ENCODE measurements at places on chromosomes 12 and 14. TPM values are rescaled to one million over a fixed set of nuclear protein-coding genes. Genes with fewer than 3 reads are reported as not detected.

DNA sequence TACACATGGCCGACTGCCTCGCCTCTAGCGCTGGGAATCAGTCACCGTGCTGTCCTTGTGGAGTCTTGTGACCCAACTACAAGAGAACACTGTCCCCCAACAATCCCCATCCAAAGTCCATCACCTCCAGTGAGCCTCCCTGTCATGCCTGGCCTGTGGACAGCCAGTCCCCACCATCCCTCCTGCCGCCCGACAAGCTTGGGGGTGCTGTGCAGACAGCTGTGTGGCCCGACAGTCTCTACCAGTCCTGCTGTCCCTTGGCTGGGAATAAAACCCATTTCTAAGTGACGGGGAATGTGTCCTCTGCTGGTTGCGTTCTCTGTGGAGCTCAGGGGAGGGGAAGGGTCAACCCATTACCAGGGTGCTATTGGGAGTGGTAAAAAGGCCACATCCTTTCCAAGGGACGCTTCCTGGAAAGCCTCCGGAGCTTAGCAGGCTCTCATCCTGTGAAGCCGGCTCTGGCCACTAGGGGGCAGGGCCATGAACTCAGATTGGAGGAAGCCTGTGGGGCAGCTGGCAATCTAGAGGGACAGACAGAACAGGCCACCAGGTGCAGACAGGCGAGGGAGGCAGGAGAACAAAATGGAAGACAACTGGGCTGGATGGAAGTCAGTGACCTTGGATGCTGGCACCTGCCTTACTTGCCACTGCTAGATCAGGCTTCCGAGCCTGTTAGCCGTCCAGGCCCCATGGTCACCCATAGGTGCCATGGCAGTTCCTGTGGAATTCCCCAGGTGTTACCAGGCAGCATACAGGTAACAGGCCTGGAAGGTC, 12.0 kb upstream of the BLTP3B start:
- no peak overlapping the region for H3K27ac ChIP-seq
- no peaks in the 10 kb centered on the region for H3K36me3 ChIP-seq
- H3K4me1 ChIP-seq = no peaks in the 10 kb centered on the region
- no peak overlapping the region for H3K4me3 ChIP-seq
- H3K27me3 ChIP-seq = no peaks in the 10 kb centered on the region
- DNase-seq = peak; percentile 88

- DNase-seq = peak; percentile 88
- H3K4me3 ChIP-seq = peak overlapping the region; percentile 72
- H3K27ac ChIP-seq = peak overlapping the region; percentile 90
- peaks cover 27% of the 10 kb centered on the region for H3K4me1 ChIP-seq
- no peaks in the 10 kb centered on the region for H3K27me3 ChIP-seq
These were observed 634 bp downstream of the MED13L start for GRCh38 chr12:116276652-116277466.

- H3K36me3 ChIP-seq = no peaks in the 10 kb centered on the region
- no peak overlapping the region for H3K27ac ChIP-seq
- no peaks in the 10 kb centered on the region for H3K27me3 ChIP-seq
- DNase-seq = no peak
- no peaks in the 10 kb centered on the region for H3K4me1 ChIP-seq
These were observed 281.7 kb downstream of the DUSP6 start for GRCh38 chr12:89070603-89071002.

DNA sequence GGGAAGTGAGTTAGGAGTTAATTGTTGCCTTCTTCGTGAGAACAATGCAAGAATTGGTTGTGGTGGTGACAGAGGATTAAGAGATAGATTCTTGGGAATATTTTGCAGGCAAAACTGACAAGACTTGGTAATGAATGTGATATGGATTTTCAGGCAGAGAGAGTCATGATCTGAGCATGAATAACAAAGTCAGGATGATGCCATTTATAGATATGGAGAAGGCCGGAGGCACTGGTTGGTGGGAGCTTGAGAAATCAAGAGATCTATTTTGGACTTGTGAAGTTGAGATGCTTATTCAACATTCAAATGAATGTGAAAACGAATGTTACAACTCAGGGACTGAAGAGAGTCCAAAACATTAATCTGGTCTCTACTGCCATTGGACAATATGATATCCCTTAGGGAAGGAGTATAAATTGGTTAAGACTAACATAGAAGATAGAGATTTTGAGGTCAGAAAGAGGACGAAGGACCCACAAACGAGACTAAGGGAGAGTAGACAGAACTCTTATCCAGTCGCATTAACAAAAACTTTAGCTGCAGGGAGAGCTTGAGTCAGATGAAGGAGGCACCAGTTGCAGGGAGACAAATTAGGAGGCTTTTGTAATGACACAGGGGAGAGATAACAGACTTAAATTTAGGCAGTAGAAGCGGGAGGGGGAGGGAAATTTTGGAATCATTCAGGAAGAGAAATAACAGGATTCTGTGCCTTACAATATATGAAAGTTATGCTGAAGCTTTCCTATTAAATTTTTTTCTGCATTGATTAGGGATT, 1090.6 kb downstream of the GALC start:
- DNase-seq = no peak
- no peaks in the 10 kb centered on the region for H3K27me3 ChIP-seq

- H3K4me1 ChIP-seq = no peaks in the 10 kb centered on the region
- H3K36me3 ChIP-seq = no peaks in the 10 kb centered on the region
- no peaks in the 10 kb centered on the region for H3K27me3 ChIP-seq
- peak; percentile 50 for DNase-seq
- H3K27ac ChIP-seq = no peak overlapping the region
These were observed 822 bp upstream of the SOX5 start for GRCh38 chr12:23950210-23950774.

DNA sequence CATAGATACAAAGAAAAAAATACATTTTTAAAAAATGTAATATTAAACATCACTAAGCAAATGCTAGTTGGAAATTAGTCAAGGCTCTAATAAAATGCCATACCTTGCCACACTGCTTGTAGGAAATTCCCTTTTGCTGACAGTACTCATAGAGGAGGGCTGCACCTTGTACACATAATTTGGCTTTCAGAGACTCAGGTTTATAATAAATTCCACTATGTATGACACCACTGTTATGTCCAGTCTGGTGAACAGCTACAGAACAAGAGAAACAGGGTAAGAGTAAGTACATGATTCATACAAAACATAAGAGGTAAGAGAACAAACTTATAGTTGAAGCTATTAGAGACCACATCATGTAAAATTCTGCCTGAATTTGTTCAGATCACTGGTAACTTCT, 10.1 kb downstream of the L2HGDH start:
- no peaks in the 10 kb centered on the region for H3K36me3 ChIP-seq
- H3K27me3 ChIP-seq = no peaks in the 10 kb centered on the region
- no peak overlapping the region for H3K4me3 ChIP-seq
- DNase-seq = no peak
- H3K27ac ChIP-seq = no peak overlapping the region
- H3K4me1 ChIP-seq = peaks cover 9% of the 10 kb centered on the region

DNA sequence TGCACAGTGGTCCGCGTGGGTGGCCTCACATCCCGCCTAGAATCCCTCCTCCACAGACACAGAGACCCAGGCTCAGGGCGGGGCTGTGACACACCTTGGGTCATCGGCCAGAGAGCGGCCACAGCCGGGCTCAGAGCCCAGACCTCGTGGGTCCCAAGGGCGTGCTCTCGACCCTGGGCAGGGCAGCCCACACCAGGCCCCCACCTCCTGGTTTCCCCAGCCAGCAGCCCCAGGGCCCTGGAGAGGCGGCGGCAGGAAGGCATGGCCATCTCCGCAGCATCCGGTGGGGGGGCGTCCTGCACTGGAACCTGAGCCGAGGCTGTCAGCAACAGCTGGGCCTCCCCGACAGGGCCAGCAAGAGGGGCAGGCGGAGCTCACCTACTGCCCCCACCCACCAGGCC, 15.2 kb downstream of the JAG2 start:
- H3K4me1 ChIP-seq = no peaks in the 10 kb centered on the region
- peak overlapping the region; percentile 30 for H3K27ac ChIP-seq
- H3K4me3 ChIP-seq = no peak overlapping the region
- no peak for DNase-seq
- no peaks in the 10 kb centered on the region for H3K27me3 ChIP-seq

- DNase-seq = no peak
- peak overlapping the region; percentile 24 for H3K27ac ChIP-seq
- no peaks in the 10 kb centered on the region for H3K27me3 ChIP-seq
- H3K4me3 ChIP-seq = no peak overlapping the region
- no peaks in the 10 kb centered on the region for H3K36me3 ChIP-seq
- peaks cover 4% of the 10 kb centered on the region for H3K4me1 ChIP-seq
These were observed 50.5 kb downstream of the CFAP251 start for GRCh38 chr12:121968876-121969275.

GRCh38 chr12:110744151-110744571, 1.5 kb upstream of the PPP1CC start:
- DNase-seq = no peak
- no peaks in the 10 kb centered on the region for H3K36me3 ChIP-seq

DNA sequence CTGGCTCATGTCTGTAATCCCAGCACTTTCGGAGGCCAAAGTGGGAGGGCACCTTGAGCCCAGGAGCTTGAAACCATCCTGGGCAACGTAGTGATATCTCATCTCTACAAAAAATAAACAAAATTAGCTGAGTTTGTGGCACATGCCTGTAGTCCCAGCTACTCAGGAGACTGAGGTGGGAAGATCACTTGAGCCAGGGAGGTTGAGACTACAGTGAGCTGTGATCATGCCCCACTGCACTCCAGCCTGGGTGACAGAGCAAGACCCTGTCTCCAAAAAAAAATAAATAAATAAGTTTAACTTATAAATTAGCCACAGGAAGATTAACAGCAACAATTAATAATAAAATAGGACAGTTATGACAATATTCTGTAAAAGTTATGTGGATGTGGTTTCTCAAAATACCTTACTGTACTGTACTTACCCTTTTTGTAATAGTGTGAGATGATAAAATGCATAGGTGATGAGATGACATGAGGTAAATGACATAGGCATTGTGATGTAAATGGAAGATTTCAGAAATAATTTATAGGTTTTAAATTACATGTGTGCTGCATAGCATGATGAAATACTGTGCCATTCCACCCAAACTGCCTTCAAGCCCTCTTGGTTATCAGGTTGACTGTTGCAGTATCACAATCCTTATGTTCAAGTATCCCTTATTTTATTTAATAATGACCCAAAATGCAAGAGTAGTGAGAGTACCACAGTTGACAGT, 22.0 kb downstream of the USP15 start:
- DNase-seq = no peak
- no peaks in the 10 kb centered on the region for H3K27me3 ChIP-seq
- H3K27ac ChIP-seq = no peak overlapping the region
- H3K4me1 ChIP-seq = peaks cover 5% of the 10 kb centered on the region

- peaks cover 7% of the 10 kb centered on the region for H3K4me1 ChIP-seq
- no peak overlapping the region for H3K4me3 ChIP-seq
- H3K36me3 ChIP-seq = no peaks in the 10 kb centered on the region
- no peak overlapping the region for H3K27ac ChIP-seq
These were observed 11.8 kb downstream of the SLC6A12 start for GRCh38 chr12:202081-202731.

DNA sequence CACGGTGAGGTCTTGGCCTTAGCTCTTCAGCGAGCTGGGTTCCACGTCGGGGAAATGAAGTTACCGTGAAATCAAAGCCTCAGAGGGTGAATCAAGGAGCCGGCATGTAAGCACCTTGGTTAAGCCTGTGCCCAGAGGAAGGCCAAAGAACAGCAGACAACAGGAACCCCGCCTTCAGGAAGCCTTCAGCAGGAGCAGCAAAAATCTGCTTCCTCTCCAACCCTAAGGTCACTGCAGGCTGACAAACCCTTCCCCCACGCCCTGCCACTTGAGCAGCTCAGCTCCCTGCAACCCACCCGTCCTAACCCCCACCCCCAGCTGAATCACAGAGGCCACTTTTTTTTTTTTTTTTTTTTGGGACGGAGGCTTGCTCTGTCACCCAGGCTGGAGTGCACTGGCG, 72.9 kb upstream of the LTA4H start:
- H3K27ac ChIP-seq = peak overlapping the region; percentile 65
- peaks cover 11% of the 10 kb centered on the region for H3K4me1 ChIP-seq
- H3K27me3 ChIP-seq = no peaks in the 10 kb centered on the region
- H3K4me3 ChIP-seq = no peak overlapping the region
- no peaks in the 10 kb centered on the region for H3K36me3 ChIP-seq

DNA sequence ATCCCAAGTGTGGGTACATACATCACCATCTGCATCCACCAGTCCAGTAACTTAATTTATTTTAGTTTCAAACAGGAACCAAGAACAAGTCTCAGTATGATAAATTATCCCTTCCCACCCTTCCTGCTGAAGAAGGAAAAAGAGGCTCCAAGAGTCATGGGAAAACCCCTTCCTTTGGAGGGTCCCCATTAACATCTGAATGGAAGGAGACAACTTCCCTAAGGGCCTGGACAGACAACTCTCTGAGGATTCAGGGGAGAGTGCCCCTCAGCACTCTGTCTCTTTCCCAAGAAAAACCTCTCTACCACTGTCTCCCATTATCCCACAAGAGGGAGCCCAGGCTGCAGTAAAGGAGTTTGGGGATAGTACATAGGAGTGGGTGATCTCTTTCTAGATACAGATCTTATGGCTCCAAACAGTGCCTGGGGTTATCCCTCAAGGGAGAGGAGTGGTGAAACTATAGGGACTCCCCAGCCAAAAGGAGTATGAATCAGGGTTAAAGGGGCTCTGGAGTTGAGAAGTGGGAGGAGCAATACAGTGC, 6.2 kb downstream of the WNT10B start:
- H3K36me3 ChIP-seq = no peaks in the 10 kb centered on the region
- DNase-seq = no peak
- no peak overlapping the region for H3K27ac ChIP-seq
- H3K4me1 ChIP-seq = peaks cover 8% of the 10 kb centered on the region
- peaks cover 14% of the 10 kb centered on the region for H3K27me3 ChIP-seq

DNA sequence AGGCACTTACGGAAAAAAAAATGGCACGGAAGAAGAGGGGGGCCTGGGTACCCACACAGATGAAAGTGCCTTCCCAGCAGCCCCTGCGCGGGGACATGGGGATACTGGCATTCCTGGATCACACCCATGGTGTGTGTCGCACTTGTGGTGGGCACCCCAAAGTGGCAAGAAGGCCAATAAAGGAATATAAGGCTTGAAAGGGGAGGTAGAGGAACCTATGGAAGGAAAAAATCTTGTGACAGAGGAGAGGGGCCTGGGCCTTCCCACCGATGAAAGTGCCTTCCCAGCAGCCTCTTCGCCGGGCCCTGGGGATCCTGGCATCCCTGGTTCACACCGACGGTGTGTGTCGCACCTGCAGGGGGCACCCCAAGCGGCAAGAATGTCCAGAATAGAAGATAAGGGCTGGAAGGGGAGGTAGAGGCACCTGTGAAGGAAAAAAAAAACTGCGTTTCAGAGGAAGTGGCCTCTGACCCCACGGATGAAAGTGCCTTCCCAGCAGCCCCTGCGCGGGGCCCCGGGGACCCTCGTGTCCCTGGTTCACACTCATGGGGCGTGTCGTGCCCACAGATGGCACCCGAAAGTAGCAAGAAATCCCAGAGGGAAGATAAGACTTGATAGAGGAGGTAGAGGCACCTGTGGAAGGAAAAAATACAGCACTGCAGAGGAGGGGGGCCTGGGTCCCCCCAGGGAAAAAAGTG, 284.0 kb downstream of the ALG10 start:
- no peaks in the 10 kb centered on the region for H3K36me3 ChIP-seq
- no peak for DNase-seq
- H3K27ac ChIP-seq = no peak overlapping the region
- no peak overlapping the region for H3K4me3 ChIP-seq
- H3K27me3 ChIP-seq = no peaks in the 10 kb centered on the region

Gene TNFRSF1A
- 185 TPM for total RNA-seq

Gene APAF1
- total RNA-seq = 23.4 TPM

Gene LIN7A
- total RNA-seq = 18.9 TPM

Gene NGDN
- 32.3 TPM for total RNA-seq

Gene NOXRED1
- 0.55 TPM for total RNA-seq

Gene APOLD1
- total RNA-seq = 14.4 TPM

Gene C14orf132
- total RNA-seq = 63.1 TPM

Gene GLIPR1L1
- not detected for total RNA-seq

Data from upper lobe of right lung (tissue), 1 donor.